Stomach (tissue), 19 donors: ENCODE measurements at places on chromosomes 16 and 17. TPM values are rescaled to one million over a fixed set of nuclear protein-coding genes. Genes with fewer than 3 reads are reported as not detected.
A peak's percentile ranks its signal among the peaks of the same experiment; 100 is the strongest.

The CPNE7 gene
- total RNA-seq = 2.0 TPM

The CA7 gene
- 27.8 TPM for total RNA-seq

DNA sequence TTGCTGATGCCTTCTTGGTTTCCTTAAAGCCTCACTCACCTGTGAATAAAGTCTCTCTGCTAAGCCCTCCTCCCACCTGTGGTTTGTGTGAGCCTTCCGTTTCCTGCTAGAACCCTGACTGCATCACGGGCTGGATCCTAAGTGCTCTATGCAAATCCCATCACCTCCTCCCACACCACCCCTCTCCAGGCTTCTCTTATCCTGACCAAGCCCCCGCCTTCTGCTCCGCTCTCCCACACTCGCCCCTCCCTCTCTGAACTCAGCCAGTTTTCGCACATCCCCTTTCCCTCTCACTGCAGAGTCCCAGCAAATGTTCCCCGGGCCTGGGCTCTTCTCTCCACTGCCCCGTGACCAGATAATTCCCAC is 51.8 kb downstream of the PIMREG start:
- no peak for DNase-seq

DNA sequence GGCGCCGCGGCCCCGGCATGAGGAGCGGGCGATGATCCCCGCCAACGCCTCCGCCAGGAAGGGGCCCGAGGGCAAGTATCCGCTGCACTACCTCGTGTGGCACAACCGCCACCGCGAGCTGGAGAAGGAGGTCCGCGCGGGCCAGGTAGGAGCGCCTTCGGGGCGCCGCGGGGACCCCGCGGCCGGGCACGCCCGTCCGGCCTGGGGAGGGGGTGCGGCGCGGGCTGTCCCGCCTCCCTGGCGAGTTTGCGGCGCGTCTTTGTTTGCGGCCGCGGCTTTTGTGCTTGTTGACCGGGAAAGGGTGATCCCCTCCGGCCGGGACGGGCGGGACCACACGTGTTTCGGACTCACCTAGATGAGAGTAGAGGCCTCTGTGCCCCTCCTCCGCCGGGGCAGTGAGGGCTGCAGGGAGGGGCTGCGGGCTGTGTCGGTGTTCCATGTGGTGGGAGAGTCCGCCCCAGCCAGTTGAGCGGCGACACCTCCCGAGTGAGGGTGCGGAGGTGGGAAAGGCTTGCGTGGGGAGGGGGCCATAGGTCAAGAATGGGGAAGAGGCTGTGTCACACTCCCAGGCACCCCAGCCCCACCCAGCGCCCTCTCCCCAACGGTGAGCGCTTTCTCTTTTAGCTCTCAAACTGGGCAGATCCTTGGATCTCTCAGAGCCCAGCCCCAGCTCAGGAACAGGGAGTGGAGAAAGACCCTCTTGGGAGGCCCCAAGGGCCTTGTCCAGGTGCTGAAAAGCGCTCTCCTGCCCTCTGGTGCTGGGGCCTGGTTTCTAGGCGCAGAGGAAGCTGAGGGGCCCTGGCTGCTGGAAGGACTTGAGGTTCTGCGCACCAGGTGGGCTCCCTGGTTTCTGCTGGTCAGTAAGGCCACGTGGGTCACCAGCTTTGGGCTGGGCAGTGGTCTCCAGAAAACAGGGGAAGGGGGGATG is 923 bp downstream of the ANKRD13B start:
- peak; percentile 72 for DNase-seq
